ENCODE measurements at places on chromosomes 5 and 9.

GRCh38 chr5:113513384-113514288 is at the start of gene YTHDC2:
Gene YTHDC2, plus strand, starts transcription at chr5:113513694. Its CDS starts 202 bp downstream, at chr5:113513896.
- peak; percentile 76 for DNase-seq

DNA sequence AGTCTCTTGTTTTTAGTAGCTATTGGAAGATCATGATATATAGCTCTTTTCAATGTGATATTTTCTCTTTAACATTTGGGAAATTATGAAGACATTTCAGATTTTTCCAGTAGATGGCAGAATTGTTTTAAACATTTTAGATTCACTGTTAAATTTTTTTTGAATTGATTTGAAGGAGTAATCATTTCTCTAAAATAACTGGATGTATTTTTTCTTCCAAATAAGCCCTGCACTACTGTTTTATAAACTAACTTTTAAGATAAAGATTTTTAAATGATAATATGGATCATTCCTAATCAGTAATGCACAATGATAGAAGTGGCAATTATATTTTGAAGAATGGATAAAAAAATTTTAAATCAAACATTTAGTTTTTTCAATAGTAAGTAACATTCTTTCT is 14.2 kb downstream of the NDUFAF2 start:
- no peak for DNase-seq

DNA sequence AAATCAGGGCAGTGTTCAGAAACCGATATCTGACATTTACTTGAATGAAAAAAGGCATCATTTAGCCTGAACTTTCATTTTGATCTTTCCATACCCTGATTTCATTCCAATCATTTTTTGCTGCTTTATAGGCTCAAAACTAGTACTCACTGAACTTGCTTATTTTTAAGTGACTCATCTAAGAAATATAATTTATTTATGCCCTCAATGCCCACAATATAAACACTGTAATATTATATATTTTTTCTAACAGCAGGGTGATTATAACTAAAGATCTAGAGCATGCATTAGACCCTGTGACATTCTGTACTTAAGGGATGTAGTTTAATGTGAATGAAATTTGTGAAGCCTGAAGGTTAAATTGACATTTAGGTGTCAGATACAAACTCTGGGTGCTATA is 446.1 kb upstream of the CDH10 start:
- DNase-seq: no peak

- DNase-seq: no peak
These were observed 18.2 kb upstream of the CDC20B start for GRCh38 chr5:55191165-55191564.

GRCh38 chr9:137669261-137669672 is 50.5 kb downstream of the EHMT1 start:
- no peak for DNase-seq

DNA sequence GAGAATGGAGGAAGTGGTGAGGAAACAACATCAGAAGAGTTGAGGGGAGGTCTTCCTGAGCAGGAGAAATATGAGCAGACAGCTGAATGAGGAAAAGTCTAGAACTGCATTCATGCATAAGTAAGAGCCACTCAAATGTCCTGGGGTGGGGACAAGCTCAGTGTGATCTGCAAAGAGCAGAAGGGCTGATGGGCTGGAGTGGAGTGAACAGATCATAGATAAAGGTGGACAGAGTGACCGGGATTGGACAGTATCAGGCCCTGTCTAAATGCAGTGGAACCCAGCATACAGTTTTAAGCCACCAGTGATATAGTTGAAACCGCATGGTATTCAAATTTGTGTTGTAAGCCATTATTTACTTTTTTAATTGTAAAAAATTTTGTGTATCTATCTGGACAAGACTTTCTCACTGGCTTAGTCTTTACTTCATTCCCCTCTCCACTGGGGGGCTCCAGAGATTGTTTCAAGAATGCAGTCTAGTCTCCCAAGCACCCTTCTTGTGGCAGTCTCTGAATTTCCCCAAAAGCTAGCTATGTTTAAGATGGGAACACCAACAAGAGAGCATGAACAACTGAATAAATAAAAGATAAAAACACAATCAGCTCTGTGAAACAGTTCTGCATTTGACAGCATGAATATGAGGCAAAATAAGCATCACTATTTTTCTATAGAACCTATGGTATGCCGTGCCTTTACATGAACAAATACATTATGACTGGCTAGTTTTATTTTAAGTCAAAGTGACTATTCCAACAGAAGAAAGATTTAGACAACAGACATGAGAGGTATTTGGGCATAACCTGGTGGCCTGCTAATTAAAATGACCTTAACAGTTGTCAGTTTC is 10.7 kb upstream of the STK32A start:
- DNase-seq: no peak

DNA sequence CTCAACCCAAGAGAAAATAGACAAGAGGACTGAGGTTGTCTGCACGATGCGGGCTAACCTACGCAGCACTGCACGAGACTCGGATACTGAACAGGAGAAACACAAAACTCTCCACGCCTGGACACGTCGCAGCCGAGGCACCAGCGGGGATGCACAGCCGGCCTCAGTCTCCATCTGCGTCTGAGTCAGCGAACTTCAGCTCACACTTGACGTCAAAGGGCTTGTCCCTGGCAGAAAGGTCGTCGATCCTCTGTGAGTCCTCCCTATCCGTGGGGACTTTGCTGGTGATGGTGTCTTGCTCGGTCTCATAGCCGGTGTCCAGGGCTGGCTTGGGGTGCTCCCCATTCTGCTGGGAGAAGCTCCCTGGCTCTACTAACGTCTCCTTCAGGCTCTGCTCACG is 60.2 kb downstream of the SECISBP2 start:
- no peak for DNase-seq

- DNase-seq: no peak
These were observed 25.0 kb downstream of the HMCN2 start for GRCh38 chr9:130290291-130291181.

GRCh38 chr5:174505621-174506020 is 218.8 kb upstream of the MSX2 start:
- DNase-seq: no peak

DNA sequence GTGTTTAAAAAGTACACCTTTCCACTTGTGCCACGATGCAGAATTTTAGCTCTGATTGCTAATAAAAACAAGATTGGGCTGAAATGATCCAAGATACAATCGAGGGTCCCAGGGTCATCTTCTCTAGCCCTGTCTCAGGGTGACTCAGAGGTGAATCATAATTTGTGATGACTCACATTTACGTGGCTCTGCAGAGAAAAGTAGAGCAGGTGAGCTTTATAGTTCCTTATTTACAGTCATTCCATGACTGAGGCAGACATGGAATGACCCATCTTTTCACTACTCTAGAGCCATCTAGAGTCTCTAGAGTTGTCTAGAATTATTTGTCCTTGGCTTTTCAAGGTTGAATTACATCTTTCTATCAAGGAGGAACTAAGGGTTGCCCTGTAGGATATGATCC is 155.2 kb downstream of the GAS1 start:
- DNase-seq: no peak

DNA sequence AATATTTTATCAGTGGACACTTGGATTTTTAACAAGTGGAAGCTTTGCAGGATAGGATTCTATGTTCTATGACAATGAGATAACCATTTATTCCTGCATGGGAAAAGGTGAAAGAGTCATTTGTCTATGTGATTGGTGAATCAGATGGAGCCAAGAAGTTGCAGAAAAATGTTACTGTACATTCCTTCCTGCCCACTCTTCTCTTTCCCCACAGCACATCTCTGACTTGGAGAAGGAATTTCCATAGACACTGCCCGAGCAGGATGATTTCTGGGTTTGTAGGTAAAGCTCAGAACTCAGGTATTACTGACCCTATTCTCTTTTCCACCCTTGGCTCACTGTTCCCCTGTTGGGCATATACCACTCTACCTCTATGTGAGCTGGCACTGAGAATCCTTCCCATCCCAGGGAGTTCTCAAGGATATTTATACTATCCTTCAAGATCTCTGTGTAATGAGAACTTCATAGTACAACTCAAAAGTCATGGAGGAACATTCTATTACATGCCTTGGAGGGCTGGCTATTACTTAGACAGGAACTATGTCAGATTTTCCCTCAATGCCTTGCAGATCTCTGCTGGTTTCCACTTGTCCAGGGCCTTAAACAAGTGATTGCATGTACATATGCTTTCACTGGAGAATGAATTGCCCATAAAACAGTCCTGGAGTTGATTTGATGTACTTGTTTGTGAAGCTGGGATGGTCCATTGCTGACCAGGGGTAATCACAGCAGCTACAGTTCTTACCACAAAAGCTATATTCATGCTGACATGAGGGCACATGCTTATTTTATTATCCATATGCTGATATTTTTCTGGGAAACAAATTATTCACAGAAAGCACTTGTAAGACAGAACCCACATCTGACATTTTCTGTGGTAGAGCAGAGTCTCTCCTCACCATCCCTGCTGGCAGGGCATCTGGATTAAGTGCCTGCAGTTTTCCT is 24.1 kb downstream of the SLC1A3 start:
- DNase-seq: no peak

DNA sequence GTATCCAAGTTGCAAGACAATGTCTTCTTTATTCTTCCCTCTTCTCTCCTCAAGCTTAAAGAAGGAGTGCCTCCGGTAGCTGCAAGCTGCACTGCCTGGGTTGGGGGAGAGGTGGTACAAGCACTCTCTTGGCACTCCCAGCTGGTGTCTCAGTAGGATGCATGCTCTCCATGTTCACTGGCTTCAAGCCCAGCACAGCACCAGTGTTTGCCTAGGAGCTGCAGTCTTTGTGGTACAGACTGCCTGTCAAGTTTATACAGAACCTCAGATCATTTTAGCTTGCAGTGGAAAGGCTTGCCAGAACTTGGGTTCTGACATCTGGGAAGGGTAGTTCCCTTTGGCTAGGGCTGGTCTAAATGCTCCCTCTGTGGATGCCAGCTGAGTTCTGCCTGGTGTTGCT is 505.6 kb downstream of the MAN2A1 start:
- no peak for DNase-seq

DNA sequence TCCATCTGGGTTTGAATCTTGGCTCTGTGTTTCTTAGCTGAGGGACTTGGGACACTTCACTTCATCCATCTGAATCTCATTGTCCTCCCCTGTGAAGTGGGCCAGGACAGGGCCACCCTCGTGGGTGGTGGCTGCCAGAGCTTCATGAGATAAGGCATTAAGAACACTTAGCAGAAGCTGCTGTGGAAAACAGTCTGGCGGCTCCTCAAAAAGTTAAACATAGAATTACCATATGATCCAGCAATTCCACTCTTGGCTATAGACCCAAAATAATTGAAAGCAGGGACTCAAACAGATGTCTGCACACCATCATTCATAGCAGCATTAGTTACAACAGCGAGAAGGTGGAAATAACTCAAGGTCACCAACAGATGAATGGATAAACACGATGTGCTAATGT is 42.4 kb upstream of the GGTA1 start:
- no peak for DNase-seq

GRCh38 chr5:130994496-130995253 is 170.4 kb downstream of the HINT1 start:
- DNase-seq: no peak

DNA sequence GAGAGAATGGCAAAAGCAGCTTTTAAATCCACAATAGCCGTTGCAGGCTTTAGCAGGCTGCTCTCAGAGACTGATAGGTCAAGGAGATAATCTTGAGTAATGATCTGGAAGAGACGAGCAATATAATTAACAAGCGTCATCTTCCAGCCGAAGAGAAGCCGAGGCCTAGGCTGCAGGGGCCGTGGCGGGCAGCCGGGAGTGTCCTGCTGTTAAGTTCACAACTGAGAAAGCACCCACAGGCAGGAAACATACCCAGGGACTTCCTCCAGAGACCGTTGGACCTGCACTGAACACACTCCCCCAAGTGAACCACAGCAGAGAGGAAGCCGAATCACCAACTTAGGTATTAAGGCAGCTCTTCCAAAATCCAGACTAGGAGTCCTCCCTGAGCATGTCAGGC is 182.3 kb downstream of the IRX2 start:
- no peak for DNase-seq

GRCh38 chr5:41796061-41796460 is 74.2 kb downstream of the OXCT1 start:
- DNase-seq: no peak

- DNase-seq: no peak
These were observed 269.6 kb downstream of the PBX3 start for GRCh38 chr9:126016579-126017290.

GRCh38 chr5:125310749-125311148 is 564.3 kb upstream of the ZNF608 start:
- DNase-seq: no peak

- no peak for DNase-seq
These were observed 557.7 kb upstream of the MEF2C start for GRCh38 chr5:89440670-89441069.

DNA sequence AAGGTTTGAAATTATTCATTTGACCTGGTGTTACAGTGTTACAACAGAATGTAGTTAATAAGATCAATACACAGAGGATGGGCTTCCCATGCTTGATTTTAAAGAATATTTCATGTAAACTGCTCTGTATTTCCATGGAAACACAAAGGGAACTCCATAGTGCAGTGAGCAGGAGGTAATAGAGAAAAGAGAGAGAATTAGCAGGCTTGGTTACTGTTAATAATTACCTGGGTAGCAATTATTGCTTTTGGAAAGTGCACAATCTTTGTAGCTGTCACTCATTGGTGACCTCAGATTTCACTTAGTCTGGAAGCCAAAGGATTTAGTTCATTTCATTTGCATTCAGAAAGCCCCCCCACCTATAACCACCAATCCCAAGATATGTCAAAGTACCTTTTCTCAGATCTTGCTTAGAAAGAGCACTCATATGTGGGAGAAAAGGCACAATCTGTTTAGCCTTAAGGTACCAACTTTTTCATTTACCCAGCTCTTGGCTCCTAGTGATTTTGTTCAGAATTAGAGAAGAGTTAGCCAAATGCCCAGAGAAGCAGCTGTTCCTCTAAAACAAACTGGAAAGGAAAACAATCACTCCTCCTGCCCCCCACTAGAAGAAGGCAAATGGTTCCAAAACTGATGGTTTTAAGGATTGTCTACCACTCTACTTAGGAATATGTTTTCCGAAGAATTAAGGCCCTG is 234.5 kb upstream of the SLC24A2 start:
- DNase-seq: no peak

GRCh38 chr9:124376329-124376728 is 38.9 kb downstream of the PSMB7 start:
- no peak for DNase-seq

DNA sequence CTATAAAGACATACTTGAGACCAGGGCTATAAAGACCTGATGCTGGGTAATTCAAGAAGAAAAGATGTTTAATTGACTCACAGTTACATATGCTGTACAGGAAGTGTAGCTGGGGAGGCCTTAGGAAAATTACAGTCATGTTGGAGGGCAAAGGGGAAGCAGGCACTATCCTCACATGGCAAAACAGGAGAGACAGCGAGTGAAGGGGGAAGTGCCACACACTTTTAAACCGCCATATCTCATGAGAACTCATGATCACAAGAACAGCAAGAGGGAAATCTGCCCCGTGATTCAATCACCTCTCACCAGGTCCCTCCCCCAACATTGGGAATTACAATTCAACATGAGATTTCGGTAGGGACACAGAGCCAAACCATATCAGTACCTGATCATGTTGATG is 89.9 kb upstream of the ADAMTSL1 start:
- DNase-seq: no peak

GRCh38 chr9:27117489-27118135 is 8.6 kb downstream of the TEK start:
- no peak for DNase-seq
